ENCODE measurements at places on chromosomes 5 and 9.

DNA sequence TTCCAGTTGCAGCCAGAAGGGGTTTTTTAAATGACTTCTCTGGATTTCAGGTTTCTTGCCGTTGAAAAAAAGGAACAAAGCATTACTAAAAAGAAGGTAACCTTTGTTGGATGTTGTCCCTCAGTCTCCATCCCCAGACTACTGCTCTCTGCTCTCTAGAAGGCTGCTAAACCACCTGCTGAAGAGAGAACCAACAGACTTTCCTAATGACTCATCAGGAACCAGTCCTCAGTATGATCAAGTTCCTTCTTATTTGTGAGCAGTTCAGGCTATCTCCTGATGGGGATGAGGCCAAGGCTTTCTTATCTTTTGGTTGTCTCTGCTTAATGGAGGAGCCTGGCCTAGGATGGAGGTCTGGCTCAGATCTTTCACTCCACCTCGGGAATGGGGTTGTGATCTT, 4.1 kb downstream of the KIF4B start:
- no peak for DNase-seq

DNA sequence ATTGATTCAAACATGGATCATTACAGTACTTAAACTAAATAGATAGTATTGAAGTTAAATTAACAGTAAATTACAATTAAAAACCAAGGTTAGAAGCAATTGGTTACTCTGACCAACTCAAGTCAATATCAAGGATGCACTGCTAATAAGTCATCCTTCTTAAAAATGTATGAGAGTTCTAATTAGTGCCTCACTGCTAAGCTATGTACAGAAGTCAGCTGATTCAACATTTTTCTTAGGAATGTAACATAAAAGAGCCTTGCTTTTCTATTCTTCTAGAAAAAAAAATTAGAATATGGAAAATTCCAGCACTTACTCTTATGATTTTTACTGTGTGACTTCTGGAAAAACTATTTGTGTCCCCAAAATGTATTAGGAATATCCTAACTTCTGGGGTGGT, 75.7 kb upstream of the FBN2 start:
- no peak for DNase-seq

DNA sequence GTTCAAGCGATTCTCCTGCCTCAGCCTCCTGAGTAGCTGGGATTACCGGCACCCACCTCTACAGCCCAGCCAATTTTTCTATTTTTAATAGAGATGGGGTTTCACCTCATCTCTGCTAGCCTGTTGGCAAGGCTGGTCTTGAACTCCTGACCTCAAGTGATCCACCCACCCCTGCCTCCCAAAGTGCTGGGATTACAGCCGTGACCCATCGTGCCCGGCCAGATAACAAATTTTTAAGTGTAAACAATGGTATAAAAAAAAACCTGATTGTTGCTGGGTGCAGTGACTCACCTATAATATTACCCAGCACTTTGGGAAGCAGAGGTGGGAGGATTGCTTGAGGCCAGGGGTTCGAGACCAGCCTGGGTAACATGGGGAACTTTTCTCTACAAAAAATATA, 28.0 kb upstream of the N4BP3 start:
- no peak for DNase-seq

GRCh38 chr9:91421128-91421765, 2.4 kb downstream of the NFIL3 start:
- peak; percentile 86 for DNase-seq

DNA sequence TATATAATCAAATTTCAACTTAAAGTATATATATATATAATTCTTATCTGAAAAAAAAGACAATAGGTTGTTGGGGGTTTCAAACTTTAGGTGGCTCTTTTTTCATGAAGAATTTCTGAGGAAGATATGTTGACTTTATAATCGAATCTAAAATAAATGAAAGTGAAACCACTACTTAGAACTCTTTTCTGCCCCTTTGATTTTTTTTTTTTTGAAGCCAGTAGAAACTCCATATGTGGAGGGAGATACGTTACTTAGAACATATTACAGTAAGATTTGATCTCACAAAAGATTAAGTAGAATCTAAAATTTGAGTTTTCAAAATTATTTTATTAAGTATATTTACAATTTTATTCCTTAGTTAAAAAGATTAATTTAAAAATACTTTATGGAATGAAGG, 96.9 kb downstream of the ATG10 start:
- no peak for DNase-seq

GRCh38 chr5:116528519-116529234, 45.9 kb downstream of the SEMA6A start:
- DNase-seq, result peak; percentile 75

DNA sequence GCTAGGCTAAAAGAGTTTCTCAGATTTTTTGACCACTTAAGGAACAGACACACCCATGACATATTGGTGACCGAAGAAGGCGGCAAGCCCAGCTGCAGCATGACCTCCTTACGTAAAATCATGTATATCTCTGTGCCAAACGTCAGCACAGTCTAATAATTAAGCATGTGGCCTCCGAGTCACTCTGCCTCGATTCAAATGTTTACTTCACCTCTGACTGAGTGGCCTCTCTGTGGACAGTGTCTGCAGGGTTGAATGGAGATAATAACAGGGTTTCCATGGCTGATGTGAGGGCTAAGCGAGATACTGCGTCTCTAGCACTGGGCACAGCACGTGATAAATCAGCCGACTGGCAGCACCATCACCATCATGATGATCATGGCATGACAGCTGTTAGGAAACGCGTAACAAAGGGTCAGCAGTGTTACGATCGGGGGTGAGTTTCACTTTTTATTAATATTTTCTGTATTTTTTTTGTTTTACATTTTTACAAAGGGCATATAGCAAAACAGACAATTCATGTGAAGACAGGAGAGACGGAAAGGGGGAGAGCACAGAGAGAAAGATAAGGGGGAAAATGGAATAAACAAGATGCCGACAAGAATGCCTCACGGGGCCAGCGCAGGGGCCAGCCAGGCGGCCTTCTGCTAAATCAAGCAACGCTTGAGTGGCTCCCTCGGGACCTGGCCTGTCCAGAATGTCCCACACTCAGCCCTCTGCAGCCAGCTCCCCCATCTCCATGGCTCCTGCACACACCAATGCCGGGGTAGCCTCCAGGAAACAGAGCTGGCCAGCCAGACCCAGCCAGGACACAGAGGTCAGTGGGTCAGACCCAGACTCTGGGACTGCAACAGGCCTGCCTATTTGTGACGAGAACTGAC, 60.3 kb downstream of the ADAMTS2 start:
- DNase-seq, result peak; percentile 83

GRCh38 chr9:133774799-133775198, 36.6 kb upstream of the SARDH start:
- DNase-seq, result no peak

DNA sequence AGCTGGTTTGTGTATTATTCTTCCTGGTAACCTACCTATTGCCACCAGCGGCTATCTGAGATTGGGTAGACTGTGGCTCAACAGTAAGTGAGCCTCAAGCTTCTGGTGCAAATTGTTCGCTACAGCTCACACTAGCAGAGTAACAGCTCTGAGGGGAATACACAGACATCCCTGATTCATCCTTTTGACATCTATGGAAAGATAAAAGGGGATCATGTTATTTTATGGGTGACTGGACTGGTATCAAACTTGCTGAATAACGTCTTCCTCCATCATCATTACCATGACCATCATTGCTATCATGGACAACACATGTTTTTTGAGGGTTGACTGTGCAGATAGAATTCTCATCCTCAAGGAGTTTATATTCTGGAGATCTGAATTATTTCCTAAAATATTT, 129.6 kb downstream of the PIK3R1 start:
- DNase-seq, result no peak

- no peak for DNase-seq
Observed at GRCh38 chr9:133605856-133606707, 3.1 kb downstream of the FAM163B start.

- DNase-seq, result no peak
Observed at GRCh38 chr5:33565324-33565723, 124.6 kb downstream of the TARS1 start.

DNA sequence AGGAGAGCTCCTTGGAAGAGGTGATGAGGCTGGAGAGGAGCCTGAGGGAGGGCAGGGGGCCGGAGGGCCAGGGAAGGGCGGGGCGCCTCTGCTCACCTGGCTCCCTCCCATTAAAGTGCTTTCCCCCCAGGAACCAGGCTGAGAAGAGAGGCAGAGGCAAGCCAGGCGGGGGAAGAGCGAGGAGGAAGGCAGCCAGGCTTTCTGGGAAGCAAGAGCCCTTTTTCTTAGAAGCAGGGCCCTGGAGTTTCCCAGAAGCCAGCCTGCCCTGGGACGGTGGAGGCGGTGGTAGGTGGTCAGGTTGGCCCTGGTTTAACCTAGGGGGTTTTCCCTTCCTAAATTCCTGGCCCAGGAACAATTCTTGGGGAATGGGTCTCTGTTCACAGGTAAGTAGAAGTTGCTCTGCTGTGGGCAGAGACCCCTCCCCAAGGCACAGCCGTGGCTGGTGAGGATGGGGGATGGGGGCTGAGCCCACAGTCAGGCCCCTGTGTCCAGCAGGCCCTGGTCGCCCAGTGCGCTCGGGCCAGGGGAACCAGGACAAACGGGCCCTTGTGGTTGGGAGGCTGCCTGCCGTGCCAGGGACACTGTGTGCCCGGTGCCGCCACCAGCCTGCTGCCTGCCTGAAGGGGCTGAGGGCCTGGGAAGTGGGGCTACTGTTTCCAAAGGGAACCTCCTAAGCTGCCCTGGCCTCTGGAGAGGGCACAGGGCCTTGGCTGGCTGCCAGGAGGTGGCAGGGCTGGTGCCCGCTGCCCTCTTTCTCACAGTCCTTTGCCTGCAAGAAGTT, 16.6 kb upstream of the RALGDS start:
- DNase-seq, result no peak

- DNase-seq, result peak; percentile 37
Observed at GRCh38 chr5:68734781-68735180, 359.0 kb upstream of the SLC30A5 start.

DNA sequence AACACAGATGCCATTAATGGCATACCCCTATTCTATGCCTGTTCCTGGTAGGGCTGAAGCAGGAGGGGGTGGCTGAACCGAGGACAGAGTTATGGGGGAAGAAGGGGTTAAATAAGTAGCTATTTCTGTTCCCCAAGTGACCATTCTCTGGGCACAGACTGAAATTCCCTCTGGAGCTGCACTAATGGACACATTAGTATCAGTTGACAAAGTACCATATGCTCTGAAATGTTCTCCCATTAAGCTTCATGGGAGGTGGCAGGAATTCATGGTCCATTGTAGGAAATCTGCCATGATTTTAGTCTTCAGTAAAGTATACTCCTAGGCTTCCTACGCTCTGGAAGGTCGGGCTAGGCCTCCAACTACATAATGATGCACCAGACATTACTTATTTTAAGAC, 10.5 kb upstream of the FRMPD1 start:
- peak; percentile 72 for DNase-seq

DNA sequence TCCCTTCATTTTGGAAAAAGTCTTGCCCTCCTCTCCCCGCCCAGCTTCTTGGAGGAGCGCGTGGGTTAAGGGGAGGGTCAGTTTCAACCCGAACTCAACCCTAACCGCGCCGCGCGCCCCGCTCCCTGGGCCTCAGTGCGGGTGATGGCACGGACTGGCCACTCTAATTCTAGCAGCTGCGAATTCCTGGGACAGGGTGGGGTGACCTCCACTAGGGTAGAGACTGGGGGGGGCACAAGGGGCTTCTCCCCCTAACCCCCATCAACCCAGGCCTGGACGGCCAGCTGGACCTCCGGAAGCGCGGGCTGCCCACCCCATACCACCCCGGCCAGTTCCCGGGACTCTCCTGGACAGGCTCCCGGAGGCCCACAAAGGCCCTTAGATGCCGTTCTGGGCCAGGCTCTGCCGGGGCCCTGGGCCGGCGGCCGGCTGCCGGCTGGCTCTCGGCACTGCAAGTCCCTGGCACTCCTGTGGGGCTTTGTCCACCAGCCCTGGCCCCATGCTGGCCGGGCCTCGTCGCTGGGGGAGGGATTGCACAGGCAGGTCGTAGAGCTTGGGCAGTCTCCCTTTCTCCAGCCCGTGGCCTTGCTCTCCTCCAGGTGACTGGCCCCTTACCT, 7.2 kb upstream of the PSD2 start:
- DNase-seq, result no peak

DNA sequence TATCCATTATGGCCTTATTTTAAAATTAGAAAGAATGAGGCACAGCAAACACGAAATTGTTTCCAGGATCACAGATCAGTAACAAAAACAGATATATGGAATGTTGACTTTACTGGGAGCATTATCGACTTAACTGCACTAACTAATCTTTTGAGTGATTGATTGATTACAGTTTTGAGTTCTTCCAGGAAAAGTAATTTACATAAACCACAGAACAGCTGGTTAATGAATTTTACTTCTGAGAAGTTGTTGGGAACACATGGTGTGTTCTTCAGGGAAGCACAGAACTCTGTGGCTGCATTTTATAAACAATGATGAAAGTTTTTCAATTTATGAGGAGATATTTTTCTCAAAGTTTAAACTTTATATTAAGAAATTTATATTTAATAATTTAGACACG, 802.4 kb upstream of the ACO1 start:
- DNase-seq, result no peak

- DNase-seq, result peak; percentile 58
Observed at GRCh38 chr5:135950611-135951010, 4.2 kb downstream of the LECT2 start.

- DNase-seq, result no peak
Observed at GRCh38 chr9:110464321-110464720, 115.2 kb downstream of the SVEP1 start.

GRCh38 chr5:35082530-35082929, 34.8 kb upstream of the AGXT2 start:
- no peak for DNase-seq

GRCh38 chr5:135013947-135014570, 20.0 kb downstream of the PITX1 start:
- no peak for DNase-seq

DNA sequence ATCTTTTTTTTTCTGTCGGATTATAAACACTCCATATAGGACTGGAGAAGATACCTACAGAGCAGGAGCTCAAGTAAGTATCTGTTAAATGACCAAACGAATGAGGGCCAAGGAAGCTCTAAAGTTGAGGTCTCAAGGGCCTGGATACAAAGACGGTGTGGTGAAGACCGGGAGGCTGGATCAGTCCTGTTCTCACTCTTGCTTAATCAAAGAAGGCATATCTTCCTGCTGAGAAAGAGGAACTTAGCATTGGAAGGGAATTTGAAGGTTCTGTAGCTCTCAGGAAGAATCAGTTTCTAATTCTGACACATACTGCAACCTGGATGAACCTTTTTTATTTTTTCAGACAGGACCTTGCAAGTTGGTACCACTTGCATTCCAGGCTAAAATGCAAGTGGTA, 28.3 kb upstream of the PAX5 start:
- no peak for DNase-seq

GRCh38 chr9:79390077-79390698, 181.6 kb upstream of the TLE4 start:
- DNase-seq, result no peak

- DNase-seq, result peak; percentile 27
Observed at GRCh38 chr5:72301557-72301956, 18.5 kb downstream of the MRPS27 start.
